ENCODE measurements at places on chromosomes 13 and 19. TPM values are rescaled to one million over a fixed set of nuclear protein-coding genes. Genes with fewer than 3 reads are reported as not detected.

- no peak for DNase-seq
Observed at GRCh38 chr19:4622695-4623421, 16.5 kb upstream of the TNFAIP8L1 start.

Gene SLC39A3
- 37.6 TPM for polyA plus RNA-seq

Gene RGS9BP
- 0.03 TPM for polyA plus RNA-seq

DNA sequence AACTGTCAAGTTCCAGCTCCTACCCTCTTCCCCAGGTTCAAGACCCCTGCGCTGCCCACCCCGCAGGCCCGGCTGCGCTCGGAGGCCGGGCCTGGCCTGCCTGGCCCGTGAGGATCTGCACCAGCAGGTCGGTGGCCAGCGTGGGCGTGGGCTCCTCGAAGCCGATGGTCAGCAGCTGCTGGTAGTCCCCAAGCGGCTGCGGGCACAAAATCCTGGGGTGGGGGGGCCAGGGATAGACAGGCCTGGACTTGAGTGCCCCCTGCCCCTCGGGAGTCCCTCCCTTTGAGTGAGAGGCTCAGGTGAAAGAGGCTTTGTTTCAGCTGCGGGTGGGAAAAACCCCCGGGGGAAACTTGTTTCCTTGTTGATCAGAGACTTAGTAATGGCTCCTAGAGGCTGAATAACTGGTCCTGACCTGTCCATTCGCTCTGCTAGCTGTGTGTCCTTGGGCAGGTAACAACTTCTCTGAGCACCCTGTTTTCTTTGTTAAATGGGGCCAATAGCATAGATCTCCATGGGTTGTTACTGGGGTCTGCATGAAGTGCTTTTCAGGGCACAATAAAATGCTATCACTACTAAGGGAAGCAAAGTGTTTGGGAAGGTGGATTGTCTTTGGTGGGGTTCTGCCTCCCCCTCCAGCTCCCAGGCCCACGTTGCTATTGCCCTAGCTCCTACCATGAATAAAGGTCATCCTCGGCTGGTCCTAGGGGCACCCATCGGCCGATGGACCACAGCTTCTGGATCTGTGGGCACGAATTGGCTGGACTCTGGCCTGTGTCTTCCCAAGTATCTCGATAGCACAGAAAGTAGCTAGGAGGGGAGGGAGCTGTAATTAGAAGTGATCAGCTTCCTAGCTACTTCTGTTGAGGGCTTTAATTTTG lies 3.5 kb downstream of the C19orf67 start:
- peak; percentile 71 for DNase-seq

- no peak for DNase-seq
Observed at GRCh38 chr13:76425935-76426334, 460.3 kb downstream of the KCTD12 start.

Gene STARD13
- 0.03 TPM for polyA plus RNA-seq

Gene FBXL12
- 96.5 TPM for polyA plus RNA-seq

DNA sequence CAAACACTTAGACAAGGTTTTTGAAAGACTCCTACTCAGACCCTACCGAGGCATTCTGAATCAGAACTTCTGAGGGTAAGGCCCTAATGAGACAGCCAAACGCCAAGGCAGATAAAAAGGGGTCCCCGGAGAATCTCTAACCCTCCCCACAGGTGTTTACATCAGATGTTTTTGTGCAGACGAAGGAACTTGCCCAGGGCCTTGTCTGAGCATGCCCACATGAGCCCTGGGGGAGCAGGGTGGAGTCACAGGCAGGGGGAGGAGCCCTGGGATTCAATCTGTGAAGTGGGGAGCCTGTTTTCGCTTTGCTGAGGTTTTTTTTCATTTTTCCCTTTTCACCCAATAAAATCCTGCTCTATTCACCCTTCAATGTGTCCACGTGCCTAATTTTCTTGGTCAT lies 61.6 kb upstream of the MED4 start:
- peak; percentile 49 for DNase-seq

Gene ZNF284
- 3.4 TPM for polyA plus RNA-seq

Gene NKG7
- polyA plus RNA-seq: 6.6 TPM

DNA sequence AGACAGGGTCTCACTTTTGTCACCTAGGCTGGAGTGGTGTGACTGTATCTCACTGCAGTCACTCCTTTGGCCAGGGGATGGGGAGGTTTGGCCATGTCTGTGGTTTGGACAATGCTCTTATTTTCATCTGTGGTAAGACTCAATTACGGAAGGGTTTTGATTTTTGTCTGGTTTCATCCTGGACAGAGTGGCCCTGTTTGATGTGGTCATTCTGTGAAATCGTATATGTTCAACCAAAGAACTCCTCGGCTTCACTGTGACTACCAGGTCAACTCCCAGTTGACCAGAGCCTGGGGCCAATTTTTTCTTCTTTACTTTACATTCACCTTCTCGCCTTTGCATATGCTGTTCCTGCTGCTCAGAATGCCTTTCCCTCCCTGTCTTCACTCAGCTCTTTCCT lies 6.8 kb upstream of the CCDC124 start:
- no peak for DNase-seq

DNA sequence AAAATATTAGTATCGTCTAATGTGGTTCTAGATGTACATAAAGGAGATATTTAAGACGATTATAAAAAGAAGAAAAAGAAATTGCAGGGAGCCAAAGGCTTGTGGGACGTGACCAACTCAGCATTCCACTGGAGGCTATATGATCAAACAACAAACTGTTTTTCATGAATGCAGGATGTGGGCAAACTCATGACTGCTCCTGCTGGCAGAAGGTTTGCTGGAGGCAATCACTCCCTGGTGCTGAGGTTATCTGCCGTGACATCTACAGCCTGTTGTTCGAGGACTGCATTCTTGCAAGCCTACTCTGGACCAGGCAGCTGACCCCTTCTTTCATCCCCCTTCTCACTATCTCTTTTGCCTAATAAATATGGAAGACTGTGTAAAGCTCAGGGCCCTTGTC lies 518.1 kb downstream of the UQCRFS1 start:
- DNase-seq: no peak

- no peak for DNase-seq
Observed at GRCh38 chr19:6234527-6234926, 45.2 kb downstream of the MLLT1 start.

Gene ADAMTSL5
- 0.56 TPM for polyA plus RNA-seq

DNA sequence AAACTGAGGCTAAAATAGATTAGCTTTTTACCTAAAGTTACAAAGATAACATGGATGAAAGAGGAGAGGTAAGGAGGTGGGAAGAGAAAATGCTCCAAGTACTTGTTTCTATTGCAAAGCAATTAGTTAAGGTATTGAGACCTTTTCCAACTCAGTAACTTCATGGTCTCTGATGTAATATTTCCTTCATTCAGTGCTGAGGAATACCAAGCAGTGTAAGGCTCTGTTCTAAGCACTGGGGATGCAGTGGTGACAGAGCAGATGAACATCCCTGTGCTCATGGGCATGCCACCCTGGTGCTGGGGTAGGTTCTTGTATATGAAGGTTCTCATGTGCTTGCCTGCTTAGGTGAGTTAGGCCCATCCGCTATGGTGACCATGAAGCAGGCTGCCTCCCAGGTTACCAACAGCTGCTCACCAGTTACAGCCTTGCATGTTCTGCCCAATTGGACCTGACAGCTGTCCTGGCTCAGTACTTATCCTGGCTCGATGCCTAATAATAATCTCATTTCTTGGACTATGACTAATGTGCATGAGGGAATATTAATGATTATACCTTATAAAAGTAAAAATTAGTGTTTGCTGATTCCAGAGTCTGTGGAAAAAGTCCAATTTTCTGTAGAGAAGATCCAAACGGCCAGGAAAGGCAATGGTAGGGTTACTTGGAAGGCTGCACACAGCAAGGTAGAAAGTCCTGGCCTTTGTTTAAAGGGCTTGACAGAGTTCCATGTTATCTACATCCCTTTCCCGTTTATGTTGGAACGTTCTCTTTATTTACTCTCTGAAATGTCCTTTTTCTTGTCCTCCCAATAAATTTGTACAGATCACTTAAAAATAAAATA lies 48.3 kb downstream of the LATS2 start:
- DNase-seq: no peak

DNA sequence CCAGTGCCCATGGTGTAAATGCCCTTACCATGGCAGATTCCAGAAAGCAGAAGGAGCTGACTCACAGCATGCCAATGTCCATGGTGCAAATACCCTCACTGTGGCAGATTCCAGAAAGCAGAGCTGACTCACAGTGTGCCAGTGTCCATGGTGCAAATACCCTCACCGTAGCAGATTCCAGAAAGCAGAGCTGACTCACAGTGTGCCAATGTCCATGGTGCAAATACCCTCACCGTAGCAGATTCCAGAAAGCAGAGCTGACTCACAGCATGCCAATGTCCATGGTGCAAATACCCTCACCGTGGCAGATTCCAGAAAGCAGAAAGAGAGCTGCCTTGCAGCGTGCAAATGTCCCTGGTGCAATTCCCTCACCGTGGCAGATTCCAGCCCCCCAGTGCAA lies 163.8 kb upstream of the SOX1 start:
- no peak for DNase-seq

Gene ELAVL3
- polyA plus RNA-seq: not detected

Gene C19orf53
- 110 TPM for polyA plus RNA-seq

Gene CYP4F2
- not detected for polyA plus RNA-seq

GRCh38 chr13:113646921-113647340 lies 11.1 kb downstream of the ATP4B start:
- DNase-seq: no peak

- DNase-seq: no peak
Observed at GRCh38 chr13:74153316-74153715, 19.1 kb upstream of the KLF12 start.

DNA sequence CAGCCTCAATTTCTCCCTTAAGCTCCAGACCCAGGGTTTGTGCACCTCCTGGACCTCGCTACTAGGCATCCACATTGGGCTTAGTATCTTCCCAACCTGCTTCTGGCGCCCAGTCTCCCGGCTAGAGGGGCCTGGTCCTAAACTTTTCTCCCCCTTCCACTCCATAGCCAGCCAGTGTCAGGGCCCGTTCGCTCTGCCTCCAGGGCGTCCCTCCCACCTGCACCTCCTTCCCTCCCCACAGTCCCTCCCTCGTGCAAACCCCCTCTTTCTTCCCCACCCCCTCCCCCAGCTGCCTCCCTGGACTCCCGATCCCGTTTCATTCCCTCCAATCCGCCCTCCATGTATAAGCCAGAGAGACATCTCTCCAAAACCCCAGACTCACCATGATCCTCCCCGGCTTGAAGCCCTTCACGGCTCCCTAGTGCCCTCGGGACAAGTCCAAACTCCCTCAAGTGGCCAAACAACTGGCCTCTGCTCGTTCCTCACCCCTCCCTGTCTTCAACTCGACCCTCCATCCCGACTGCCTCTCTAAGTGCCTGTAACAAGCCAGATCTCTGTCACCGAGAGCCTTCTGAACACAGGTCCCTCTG lies 997 bp upstream of the SAMD4B start:
- no peak for DNase-seq

GRCh38 chr13:47334173-47334572 lies 437.3 kb upstream of the HTR2A start:
- DNase-seq: no peak

Gene IZUMO1
- polyA plus RNA-seq: not detected

DNA sequence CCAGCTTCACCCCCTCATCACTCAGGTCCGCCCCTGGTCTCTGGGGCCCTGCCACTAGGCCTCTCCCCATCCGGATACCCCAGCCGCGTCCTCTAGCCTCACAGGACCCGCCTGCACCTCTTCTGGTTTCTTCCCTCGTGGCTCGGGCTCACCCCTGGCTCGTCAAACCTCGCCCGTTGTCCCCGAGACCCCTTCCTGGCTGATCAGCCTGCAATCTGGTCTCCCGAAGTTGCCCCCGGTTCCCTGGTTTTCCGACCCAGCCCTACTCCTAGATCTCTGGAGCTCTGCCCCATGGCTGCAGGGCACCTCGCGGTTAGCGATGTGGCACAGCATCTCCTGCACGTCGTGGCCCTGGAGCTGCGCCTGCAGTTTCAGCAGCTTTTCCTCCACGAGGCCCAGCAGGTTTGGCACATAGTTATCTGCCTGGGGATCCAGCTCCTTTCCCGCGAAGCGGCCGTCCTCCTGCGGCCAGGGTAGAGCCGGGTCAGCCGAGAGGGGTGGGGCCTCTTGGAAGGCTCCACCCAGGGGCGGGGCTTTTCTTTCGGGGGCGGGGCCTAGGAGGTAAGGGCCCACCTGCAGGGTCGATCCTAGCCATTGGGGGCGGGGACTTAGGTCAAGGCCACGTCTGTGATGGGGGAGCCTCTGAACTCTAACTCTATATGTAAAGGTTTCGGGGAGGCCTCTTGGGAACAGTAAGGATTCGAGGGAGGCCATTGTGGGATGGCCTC lies 2.4 kb upstream of the RGL3 start:
- DNase-seq: no peak

GRCh38 chr13:44417876-44418275 lies 44.3 kb downstream of the SERP2 start:
- DNase-seq: no peak

GRCh38 chr19:53541971-53542370 lies 4.0 kb downstream of the ZNF331 start:
- DNase-seq: no peak

Gene SLC25A42
- 75.6 TPM for polyA plus RNA-seq

GRCh38 chr13:77409412-77409811 lies 82.5 kb upstream of the MYCBP2 start:
- DNase-seq: no peak

Gene SIGLEC5
- 0.12 TPM for polyA plus RNA-seq

DNA sequence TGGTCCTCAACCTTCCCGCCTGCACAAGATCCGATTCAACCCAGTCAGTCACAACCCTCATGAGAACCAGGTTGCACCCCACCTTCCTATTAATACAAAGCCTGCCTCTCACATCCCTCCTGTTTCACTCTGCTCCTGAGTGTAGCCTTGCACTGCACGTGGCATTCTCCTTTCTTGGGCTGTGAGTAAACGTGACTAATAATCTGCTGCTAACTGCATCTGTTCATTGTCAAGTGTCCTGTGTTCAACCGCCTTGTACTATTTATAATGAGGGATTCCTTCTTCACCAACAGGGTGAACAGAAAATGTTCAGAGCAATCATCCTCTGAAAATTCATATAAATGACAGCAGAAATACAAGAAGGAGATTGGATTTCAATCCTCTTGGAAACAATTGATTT lies 1608.2 kb downstream of the SLITRK5 start:
- no peak for DNase-seq

DNA sequence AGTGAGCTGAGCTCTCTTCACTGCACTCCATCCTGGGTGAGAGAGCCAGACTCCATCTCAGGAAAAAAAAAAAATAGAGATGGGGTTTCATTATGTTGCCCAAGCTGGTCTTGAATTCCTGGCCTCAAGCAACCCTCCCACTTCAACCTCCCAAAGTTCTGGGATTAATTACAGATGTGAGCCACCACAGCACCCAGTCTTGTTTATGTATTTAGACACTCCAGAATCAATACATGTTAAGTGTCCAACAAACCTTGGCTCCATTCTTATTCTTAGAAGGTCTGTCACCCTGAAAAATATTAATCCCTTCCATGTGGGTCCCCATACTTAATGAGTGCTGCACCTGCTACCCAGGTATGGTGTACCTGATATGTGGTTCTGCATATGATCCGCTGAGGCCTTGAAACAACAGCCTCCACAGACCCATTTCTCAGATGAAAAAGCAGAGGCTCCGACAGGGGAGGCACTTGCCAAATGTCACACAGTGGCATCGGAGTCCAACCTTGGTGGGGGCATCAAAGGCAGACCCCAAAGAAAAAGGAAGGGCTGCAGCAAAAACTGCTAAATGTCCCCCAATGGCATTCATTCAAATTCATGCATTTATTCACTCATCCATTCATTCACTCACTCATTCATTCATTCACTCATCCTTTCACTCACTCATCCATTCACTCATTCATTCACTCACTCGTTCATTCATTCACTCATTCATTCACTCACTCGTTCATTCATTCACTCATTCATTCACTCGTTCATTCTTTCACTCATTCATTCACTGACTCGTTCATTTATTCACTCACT lies 16.7 kb downstream of the TICAM1 start:
- DNase-seq: no peak

Gene ANKRD24
- 1.5 TPM for polyA plus RNA-seq

All from B cell (primary cell).